NCI-H1436 (cell line): ENCODE measurements at places on chromosomes 2 and 18.

DNA sequence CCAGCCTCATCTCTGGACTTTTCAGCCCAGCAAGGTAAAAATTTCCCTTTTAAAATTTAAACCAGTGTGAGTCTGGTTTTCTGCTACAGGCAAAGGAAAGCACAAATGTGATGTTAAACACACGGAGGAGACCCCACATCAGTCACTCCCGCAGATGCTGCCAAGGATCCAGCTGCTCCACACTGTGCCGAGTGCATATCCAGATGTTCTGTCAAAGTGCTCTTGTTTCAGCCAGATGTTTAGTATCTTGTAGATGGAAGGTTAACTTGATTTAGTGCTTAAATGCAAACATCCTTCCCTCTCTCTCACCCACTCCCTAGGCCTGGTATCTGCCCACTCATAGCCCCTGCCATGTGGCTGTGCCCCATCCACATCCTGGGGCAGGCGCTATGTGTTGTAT lies 15.8 kb upstream of the ATOH8 start:
- DNase-seq, result no peak

DNA sequence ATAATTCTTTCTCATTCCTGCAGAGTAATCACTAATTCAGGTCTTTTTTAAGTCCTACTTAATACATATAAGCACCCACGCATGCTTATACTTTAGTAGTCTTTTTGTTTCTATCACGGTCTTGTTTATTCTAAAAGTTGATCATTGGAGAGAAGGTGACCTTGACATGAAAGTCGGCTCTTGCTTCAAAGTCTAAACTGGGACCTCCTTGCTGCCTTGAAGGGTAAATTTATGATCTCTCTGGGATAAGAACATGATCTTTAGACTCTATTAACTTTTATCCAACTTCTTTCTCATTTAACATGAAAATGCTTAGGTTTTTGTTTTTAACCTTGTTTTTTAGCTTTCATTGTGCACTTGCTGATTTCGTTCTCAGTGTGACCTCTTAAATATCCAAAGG lies 792.3 kb downstream of the DPP10 start:
- DNase-seq, result no peak

GRCh38 chr18:57797209-57797651 lies 5.9 kb downstream of the ATP8B1 start:
- no peak for DNase-seq

GRCh38 chr2:32697156-32697555 lies 69.3 kb downstream of the TTC27 start:
- DNase-seq, result no peak

- DNase-seq, result no peak
Measured at GRCh38 chr18:21439431-21439846, 161.1 kb downstream of the ESCO1 start.

- no peak for DNase-seq
Measured at GRCh38 chr2:161088658-161089350, 71.4 kb upstream of the TANK start.

DNA sequence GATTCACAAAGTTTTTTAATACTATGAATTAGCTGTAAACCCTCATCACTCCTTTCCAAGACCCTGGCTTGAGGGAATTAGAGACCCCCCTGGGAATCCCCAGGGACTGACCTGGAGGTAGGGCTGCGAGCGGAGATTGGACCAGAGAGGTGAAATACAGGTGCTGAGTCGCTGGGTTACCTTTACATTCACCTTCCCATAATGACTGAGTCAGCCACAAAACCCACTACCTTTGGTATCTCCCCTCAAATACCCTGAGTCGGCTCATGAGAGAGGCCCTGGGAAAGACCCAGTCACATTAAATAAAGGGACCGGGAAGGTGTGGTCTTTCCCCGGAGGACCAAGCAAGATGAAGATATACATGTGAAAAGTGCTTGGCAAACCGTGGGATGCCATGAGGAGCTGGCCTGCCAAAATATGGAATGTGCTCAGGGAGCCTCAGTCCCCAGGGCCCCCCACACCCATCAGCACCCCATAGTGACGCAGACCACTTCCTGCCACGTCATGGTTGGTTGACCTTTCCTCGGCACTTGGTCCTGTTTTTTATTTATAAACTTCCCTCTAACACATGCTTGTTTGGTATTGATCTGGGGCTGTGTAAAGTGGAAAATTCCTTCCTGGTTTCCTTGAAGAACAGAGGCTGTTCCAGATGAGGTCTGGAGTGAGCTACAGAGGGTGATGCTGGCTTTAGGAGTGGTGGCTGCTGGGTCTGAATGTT lies 51.4 kb downstream of the IL1RL2 start:
- no peak for DNase-seq

- no peak for DNase-seq
Measured at GRCh38 chr2:192675681-192676080, 480.9 kb upstream of the TMEFF2 start.

GRCh38 chr2:15660491-15661294 lies 69.0 kb downstream of the DDX1 start:
- DNase-seq, result no peak

GRCh38 chr2:175599966-175600831 lies 401.9 kb downstream of the LNPK start:
- DNase-seq, result no peak

- DNase-seq, result no peak
Measured at GRCh38 chr2:66370824-66371223, 64.1 kb upstream of the MEIS1 start.

DNA sequence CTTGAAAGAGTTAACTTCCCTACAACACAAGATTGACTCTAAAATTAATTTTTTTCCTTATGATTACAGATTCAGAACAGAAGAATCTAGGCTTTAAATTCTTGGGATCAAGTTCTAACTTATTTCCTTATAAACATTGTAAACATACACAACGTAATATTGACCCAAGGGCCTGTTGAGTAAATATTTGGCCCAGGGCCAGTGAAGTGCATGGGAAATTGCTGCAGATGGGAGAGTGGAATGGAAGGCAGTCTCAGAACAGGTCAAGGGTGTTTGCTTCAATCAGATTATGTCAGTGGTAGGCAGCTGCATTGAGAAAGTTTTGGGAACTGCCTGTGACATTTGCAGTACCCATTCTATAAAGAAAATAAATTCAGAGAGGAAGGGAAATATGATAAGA lies 137.6 kb downstream of the MYO1B start:
- DNase-seq, result no peak

- DNase-seq, result no peak
Measured at GRCh38 chr18:76260941-76261472, 234.0 kb downstream of the ZNF516 start.

GRCh38 chr2:11679486-11680181 lies 9.6 kb upstream of the NTSR2 start:
- no peak for DNase-seq

DNA sequence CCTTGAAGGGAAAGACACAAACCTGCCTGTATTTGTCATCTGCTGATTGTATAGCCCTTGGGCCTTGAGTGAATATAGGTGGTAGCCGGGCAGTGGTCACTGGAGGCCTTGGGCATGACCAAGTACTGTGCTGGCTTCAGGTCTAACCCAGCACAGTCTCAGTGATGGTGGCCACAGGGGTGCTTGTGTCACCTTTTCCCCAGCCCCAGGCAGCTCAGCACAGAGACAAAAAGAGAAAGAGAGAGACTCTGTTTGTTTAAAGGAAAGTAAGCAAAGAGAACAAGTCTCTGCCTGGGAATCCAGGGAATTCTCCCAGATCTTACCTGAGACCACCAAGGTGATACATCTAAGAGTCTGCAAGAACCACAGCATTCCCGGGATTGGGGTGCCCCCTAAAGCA lies 39.4 kb upstream of the INPP4A start:
- DNase-seq, result no peak

- no peak for DNase-seq
Measured at GRCh38 chr2:138470941-138471340, 30.6 kb upstream of the SPOPL start.
